ENCODE measurements at places on chromosomes 4 and X.
A peak's percentile ranks its signal among the peaks of the same experiment; 100 is the strongest.

- no peak for DNase-seq
Observed at GRCh38 chr4:188196134-188196735, 57.0 kb downstream of the TRIML1 start.

GRCh38 chrX:130091980-130092522 is 18.2 kb downstream of the ELF4 start:
- peak; percentile 48 for DNase-seq

GRCh38 chr4:26083987-26084386 is 170.0 kb downstream of the SMIM20 start:
- DNase-seq, result peak; percentile 56

- DNase-seq, result peak; percentile 33
Observed at GRCh38 chr4:102321260-102321995, 23.9 kb downstream of the SLC39A8 start.

DNA sequence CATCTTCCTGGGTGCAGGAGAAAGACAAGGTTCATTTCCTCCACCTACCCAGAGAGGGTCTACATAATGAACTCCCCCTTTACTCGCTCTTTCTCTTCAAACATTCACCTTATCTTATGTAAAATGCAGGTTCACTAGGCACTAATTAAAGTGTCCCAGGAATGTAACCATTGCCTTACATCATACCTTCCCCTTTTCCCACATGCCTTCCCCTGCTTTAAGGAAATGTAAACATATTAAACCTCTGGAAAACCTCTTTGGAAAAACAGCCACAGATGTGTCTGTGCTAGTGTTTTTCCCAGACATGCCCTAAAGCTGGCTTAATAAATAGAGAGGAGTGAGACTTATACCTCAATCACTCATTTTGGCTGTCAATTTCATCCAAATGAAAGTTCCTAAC is 15.8 kb downstream of the TBC1D9 start:
- no peak for DNase-seq

DNA sequence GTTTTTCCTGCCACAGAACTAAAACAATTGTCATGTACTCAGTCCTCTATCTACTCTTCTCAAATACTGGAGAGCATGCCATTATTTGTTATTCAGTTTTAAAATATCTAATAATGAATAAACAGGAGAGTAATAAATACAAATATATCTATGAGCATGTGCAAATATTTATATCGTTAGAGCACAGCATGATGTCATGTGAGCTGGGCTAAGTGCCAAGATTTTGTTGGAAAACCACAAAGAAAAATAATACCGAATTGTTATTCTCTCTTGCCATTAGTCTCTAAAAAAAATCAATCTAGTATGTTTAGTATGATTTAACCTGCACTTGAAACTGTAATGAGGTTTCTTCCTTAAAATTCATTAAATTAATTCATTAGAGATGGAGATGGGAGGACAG is 97.3 kb downstream of the DDX60 start:
- no peak for DNase-seq

- DNase-seq, result no peak
Observed at GRCh38 chr4:5823542-5824211, 69.2 kb downstream of the CRMP1 start.

- no peak for DNase-seq
Observed at GRCh38 chrX:13290891-13291614, 28.8 kb downstream of the ATXN3L start.

DNA sequence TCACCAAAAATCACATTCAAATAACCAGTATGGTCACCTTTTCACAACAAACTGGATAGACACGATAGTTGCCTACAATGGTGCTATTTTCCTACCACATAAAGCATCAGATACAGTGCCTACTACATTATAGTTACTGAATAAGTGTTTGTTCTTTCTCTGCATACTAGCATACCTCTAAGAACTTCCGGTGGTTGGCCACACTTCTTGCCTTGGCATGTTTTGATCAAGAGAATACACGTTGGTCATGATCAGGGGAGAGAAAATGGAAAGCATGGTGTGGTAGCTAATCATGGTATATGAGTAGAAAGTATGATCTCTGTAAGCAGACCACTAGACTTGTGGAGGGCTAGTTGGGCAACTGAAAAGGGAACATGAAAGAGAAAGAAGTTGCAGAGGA is 322.8 kb upstream of the DIAPH2 start:
- DNase-seq, result peak; percentile 1

- no peak for DNase-seq
Observed at GRCh38 chr4:129994715-129995114, 898.8 kb downstream of the C4orf33 start.

DNA sequence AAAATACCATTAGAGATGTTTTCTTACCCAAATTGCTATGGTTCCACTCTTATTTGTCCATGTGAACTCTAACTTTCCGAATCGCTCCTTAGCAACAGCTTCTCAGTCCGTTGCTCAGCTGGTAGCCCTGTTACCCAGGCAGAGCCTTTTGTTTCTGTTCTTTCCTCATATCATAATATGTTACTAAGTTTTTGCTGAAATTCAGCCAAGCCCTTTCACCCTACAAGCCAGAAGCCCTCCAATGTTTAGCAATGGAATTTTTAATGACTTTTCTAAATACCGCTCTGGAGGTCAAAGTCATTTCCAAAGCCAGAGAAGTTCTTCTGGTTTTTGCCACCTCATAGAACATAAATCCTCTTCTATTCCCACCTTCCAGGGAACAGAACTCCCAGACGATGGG is 1029.5 kb downstream of the C4orf33 start:
- DNase-seq, result no peak

GRCh38 chr4:2933566-2934076 is 29.6 kb downstream of the NOP14 start:
- DNase-seq, result no peak

DNA sequence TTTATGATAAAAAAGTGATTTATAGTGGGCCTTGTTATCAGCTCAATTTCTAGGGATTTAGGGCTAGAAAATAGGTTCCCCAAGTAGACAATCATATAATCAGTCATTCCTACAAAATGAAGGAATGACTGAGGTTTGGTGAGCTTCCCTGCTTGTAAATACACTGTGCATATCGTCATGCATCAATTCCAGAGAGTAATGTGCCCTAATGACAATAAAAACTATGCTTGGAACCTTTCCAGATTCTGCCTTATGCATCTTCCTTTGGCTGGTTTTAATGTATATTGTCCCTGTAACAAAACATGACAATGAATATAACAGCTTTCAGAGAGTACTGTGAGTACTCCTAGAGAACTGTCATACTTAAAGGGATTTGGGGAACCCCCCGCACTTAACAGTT is 1310.9 kb downstream of the PCDH7 start:
- no peak for DNase-seq

GRCh38 chr4:86855572-86855971 is 6.4 kb upstream of the SLC10A6 start:
- DNase-seq, result peak; percentile 25

- DNase-seq, result no peak
Observed at GRCh38 chr4:182048871-182049270, 194.3 kb upstream of the TENM3 start.

DNA sequence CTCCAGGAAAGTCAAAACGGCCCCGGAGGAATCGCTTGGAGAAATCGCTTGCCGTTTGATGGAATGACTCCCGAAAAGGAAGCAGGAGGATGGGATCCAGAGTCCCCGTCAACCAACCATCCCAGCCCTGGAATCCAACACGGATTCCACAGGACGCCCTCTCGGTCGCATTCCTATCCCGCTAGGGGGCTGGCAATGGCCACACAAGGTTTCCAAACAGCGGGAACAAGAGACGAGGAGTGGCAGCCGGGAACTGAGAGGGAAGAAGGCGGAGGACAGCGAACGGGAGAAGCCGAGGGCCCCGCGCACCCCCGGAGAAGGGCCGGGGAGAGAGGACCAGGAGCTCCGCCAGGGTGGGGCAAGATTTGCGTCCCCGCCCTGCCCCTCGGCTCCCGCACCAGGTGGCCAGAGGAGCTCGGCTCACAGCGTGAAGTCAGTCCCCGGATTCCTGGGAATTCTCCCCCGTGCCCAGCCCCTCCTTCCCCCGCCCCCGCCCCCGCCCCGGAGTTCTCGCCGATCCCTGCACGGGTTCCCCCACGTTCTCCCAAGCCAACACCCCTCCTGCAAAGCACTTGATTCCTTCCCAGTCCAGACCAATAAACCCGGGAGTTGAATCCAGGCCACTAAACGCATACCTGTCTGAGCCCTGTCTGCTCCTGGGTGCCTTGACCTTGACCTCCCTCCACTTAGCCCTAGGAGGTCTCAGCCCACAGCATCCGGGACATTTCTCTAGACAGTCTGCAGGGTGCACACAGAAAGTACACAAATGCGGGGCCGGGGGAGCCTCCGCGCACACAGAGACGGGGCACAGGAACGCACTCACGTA is 1.4 kb downstream of the PDZD4 start:
- DNase-seq, result no peak

DNA sequence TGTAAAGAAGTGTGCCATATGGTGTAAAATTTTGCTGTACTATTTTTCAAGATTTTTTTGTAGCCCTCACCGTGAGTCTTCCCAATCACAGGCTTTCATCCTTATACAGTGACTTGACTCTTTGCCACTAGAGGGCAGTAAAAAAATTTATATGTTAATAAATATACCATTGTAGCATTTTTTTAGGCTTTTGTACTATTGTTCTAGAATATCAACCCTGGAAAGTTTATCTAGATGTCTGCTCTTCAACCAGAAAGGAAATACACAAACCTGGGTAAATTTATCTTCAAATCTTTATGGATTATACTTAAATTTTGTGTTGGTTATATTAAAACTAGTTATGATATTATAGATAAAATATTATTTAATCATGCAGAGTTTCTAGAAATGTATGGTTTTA is 235.3 kb downstream of the TENM3 start:
- peak; percentile 73 for DNase-seq

- no peak for DNase-seq
Observed at GRCh38 chr4:145839151-145839550, 99.5 kb downstream of the ZNF827 start.

DNA sequence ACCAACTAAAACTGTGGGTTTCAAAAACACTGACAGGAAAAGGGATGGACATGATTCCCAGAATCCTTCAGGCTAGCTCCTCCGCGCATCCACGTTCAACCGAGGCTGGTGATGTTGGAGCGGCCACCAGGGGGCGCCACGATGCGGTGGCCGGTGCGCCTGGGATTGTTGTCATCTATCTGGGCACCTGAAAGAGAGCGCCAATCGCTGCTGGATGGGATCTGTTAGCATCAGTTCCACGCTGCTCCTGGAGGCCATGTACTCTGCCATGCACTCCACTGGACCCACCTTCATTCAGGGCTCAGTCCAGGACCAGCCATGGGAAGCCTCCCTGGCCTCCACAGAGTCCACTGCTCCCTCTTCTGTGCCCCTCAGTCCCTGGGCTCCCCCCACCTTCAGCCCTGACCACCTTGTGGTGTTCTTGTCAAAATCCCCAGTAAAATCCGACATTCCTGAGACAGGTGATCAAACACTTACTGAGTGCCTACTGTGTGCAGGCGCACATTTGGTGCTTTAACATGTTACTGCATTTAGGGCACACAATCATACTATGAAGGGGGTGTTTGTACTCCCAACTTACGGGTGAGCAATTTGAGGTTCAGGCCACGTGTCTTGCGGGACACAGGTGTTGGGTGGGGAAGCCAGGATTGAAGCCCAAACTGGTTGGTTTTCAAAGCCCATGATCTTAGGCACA is 71.1 kb downstream of the CRMP1 start:
- DNase-seq, result no peak

- no peak for DNase-seq
Observed at GRCh38 chr4:27176881-27177280, 316.2 kb downstream of the STIM2 start.

DNA sequence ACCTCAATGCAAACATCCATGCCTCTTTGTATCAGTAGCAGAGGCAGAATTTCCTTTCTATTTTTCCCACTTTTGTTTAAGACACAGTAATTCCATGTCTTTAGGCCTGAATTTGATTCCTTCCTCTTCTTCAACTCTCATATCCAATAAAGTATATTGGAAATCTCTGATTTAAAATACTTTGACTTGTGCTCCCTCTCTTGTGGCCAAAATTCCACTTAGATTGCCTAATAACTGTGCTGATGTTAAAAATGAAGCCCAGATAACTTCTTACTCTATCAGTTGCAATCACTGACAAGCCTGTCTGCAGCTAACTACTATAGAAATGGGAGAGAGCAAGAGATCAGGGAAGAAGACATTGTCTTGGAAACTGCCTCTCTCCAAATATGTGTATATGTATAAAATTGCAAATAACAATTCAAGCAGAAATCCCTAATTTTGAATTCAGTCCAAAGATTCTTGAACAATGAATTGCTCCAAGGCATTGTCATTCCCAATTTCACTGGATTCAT is 163.5 kb upstream of the SPIN4 start:
- no peak for DNase-seq

- no peak for DNase-seq
Observed at GRCh38 chr4:127370604-127371003, 262.2 kb upstream of the INTU start.

GRCh38 chr4:19831644-19832285 is 419.9 kb upstream of the SLIT2 start:
- DNase-seq, result no peak

GRCh38 chr4:95170176-95170575 is 378.6 kb downstream of the UNC5C start:
- DNase-seq, result no peak
